ENCODE measurements at places on chromosomes 5 and 9.

DNA sequence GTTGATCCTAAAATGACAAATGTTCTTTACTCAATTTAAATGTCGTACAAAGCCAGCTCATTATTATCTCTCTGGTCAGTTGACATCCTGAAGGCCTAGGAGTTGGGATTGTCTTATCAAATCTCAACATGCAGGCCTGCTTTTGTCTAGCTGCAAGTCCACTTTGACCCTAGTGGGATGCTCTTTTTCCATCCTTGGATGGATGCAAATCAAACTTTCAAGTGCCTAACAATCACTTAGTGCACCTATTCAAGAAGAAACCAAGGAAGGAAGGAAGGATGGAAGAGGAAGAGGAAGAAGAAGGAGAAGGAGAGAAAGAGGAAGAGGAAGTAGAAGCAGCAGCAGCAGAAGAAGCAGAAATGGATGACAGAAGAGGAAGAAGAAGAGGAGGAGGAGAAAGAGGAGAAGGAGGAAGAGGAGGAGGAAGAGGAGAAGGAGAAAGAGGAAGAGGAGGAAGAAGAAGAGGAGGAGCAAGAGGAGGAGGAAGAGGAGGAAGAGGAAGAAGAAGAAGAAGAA, 109.6 kb downstream of the PIK3R1 start:
- DNase-seq, result no peak

DNA sequence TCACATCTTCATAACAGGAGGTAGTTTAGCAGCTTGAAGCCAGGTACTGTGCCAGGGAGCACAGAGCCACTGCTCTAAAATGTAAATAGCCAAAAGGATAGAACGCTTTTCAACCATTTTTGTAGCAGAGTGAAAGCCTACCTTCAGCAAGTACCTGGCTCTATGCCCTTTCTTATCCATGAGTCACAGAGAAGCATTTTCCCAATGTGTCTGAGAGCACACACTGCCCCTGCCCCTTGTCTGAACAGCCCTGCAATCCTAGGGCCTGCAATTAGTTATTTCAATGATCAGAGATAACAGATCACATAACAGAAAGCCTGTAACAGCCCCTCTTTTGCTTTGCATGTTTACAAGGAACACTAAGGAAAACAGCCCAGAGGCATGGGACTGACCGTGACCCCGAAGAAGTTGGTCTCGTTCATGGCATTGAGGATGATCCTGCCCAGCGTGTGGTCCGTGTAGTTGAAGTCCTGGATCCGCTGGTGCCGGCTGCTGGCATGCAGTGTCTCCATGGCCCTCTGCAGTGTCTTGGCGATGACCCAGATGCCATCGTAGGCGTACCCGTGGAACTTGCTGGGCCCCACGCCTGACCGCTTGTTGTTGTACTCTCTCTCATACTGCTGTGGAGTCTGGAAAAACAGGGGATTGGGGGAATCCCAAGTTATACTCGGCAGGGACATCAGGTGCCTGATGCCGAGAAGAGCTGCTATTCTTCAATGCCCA, 198.3 kb upstream of the TBC1D2 start:
- DNase-seq, result no peak

- no peak for DNase-seq
Observed at GRCh38 chr5:1444361-1445189, 665 bp downstream of the SLC6A3 start.

DNA sequence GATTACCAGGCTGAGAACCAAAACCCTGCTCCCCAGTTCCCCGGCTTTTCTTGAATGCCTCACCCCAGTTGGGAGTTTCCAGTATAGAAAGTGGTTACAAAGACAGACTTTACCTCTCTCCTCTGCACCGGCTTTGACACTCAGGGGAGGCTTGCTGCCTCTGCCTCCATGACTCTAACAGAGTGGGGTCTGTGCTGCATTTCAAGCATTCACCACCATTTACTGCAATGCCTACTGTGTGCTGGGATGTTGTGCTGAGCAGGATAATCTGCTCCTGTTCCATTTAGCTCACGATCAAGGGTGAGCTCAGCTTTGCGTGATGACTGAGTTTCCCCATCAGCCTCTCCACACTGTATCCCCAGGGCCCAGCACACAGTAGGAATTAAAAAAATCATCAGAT, 39.9 kb upstream of the AKNA start:
- DNase-seq, result no peak

- DNase-seq, result no peak
Observed at GRCh38 chr9:72950875-72951442, 1.9 kb downstream of the ALDH1A1 start.

- DNase-seq, result no peak
Observed at GRCh38 chr9:133137451-133138231, 16.6 kb upstream of the RALGDS start.

DNA sequence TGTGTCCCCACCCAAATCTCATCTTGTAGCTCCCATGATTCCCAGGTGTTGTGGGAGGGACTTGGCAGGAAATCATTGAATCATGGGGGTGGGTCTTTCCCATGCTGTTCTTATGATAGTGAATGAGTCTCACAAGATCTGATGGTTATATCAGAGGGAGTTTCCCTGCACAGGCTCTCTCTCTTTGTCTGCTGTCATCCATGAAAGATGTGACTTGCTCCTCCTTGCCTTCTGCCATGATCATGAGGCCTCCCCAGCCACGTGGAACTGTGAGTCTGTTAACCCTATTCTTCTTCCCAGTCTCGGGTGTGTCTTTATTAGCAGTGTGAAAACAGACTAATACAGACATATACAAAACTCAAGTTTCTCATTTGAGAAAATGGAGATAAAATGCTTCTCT, 139.3 kb downstream of the FBXL7 start:
- DNase-seq, result no peak

- DNase-seq, result no peak
Observed at GRCh38 chr9:96078897-96079490, 203.5 kb downstream of the ERCC6L2 start.

DNA sequence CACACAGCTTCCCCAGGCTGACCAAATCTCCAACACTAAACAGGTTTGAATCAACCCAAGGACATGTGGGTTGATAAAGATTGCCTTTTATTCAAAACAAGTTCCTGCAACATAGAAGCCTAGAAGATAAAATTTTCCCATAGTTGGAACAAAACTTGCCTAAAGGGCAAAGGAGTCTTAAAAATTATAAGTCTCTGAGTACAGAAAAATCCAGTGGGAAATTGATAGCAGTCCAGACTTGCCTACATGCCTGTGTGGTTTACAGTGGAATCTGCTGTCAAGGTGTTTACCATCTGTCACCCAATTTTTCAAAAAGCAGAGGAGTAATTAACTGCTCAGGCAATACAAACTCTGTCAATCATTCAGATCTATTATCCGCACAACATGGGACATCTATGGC, 168.2 kb downstream of the PPP2R2B start:
- DNase-seq, result no peak

- no peak for DNase-seq
Observed at GRCh38 chr5:56585999-56586691, 229.2 kb upstream of the MAP3K1 start.

GRCh38 chr5:177133853-177134696, 502 bp downstream of the NSD1 start:
- peak; percentile 35 for DNase-seq

GRCh38 chr9:111961575-111961974, 65.0 kb downstream of the UGCG start:
- DNase-seq, result no peak

DNA sequence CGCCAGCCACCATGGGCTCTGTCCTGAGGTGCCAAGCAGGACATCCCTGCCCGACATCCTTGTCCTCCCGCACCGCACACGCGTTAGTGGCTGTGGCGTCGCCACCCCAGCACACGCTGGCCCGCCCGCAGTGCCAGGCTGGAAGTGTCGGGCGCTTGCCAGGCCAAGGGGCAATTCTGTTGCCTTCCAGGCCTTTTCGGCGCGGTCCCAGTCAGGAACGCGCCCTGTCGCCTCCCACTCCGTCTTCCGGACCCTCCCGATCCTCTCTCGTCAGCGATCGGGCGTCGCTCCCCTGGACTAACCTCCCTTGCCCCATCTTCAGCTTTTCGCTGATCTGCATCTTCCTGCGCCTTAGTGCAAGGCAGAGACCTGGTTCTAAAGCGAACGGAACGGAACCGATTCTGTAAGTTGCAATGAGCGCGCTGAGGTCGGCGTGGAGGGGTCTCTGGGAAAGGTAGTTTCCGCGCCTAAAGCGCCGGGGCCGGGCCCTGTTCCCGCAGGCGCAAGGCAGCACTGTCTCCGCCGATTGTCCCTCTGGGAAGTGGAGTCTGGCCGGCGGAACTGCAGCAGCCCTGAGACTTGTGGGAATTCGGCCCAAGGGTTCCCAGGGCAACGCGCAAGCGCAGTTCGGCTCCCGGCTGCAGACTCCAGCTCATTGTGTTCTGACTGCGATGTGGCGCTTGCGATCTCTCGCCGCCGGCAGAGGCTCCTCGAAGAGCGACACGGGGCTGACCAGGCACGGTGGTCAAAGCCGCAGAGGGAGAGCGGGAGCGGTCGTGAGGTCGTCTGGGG, at the start of gene ZNF454:
Gene ZNF454, plus strand, starts transcription at position 630 of the 792 bp plus-strand sequence. CDS start 1,594 bp downstream, outside the sequence.
- no peak for DNase-seq

- DNase-seq, result no peak
Observed at GRCh38 chr9:30504502-30504905, 1879.9 kb upstream of the ACO1 start.

- no peak for DNase-seq
Observed at GRCh38 chr5:95124101-95124500, 160.8 kb downstream of the MCTP1 start.

- DNase-seq, result no peak
Observed at GRCh38 chr9:75692309-75692708, 198.2 kb upstream of the PCSK5 start.

- no peak for DNase-seq
Observed at GRCh38 chr5:59246882-59247281, 646.6 kb downstream of the PDE4D start.

GRCh38 chr5:66882606-66883227, 286.5 kb downstream of the MAST4 start:
- no peak for DNase-seq

- no peak for DNase-seq
Observed at GRCh38 chr9:116149844-116150243, 3.7 kb upstream of the PAPPA start.

DNA sequence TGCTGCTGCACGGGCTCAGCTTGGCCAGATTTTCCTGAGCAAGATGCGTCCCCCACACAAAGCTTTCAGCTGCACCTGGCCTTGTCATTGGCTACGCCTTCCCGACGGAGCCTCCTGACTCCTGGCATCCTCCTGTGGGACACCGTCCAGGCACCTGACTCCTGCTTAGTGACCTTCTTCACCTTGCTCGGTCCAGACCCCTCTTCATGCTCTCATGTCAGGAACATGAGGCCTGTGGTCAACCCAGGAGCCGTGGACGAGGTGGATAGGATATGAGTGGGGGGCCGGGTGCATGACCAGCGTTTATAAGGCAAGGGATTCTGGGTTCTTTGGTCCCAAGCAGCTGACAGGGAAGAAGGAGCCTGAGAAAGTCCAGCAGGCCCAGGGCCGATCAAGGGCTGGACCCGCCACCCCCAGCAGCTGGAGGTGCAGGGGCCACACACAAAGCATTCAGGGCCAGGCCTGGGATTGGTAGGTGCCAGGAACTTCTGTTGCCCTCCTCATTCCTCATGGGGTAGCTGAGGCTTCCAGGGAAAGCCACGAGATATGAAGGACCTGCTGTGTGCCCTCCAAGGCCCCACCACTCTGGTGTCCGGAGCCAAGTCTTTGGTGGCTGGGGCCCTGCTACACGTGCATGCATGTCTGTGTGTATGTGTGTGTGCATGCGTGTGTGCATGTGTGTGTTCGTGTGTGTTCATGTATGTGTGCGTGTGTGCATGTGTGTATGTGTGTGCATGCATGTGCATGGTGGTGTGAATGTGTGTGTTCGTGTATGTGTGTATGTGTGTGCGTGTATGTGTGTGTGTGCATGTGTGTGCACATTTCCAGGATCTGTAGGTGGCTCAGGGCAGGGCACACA, 34.9 kb downstream of the SLC6A3 start:
- DNase-seq, result no peak

DNA sequence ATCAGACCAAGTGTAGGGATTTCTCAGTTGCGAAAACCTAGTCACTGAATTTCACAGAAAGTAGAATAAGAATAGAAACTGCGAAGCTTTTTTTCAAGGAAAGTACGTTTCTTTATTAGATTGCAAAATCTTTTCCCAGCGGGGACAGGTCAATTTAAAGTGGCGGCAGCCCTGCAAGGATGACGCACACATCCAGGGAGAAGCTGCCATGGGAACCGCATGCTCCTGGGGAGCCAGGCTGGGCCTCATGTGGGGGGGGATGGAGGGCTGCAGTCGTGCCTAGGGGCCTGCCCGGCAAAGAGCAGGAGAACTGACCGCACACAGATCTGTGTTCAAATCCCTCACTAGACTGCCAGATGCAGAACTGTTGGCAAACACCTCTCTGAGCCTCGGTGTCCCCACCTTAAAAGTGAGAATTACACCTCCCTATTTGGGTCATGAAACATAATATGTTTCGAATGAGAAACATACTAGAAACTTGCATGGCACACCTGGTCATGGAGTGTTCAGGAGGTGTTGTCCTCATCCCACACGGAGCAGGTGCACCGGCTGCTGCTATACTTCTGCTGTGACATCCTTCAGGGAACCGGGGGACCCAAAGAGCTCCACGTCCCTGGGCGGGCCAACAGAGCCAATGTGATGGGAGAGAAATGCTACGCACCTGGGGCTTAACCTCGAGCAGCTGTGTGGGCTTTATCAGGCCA, 127.8 kb upstream of the PHYKPL start:
- no peak for DNase-seq

GRCh38 chr5:33401482-33402390, 39.0 kb upstream of the TARS1 start:
- DNase-seq, result no peak
